Activated CD8-positive, alpha-beta memory T cell treated with anti-CD3 and anti-CD28 coated beads for 36 hours (primary cell): ENCODE measurements at places on chromosomes 3 and 15. TPM values are rescaled to one million over a fixed set of nuclear protein-coding genes. Genes with fewer than 3 reads are reported as not detected.

REC114 gene
- total RNA-seq: not detected

GPX1 gene
- total RNA-seq: 217 TPM

APOD gene
- total RNA-seq: not detected

TMCO5A gene
- not detected for total RNA-seq

CSNK1G1 gene
- 21.6 TPM for total RNA-seq

C3orf49 gene
- not detected for total RNA-seq

TMEM43 gene
- total RNA-seq: 40.3 TPM

TRMT10C gene
- 74.6 TPM for total RNA-seq

PRR20G gene
- total RNA-seq: not detected

CHL1 gene
- total RNA-seq: not detected

TERB2 gene
- not detected for total RNA-seq

ACTC1 gene
- not detected for total RNA-seq

EFHB gene
- total RNA-seq: 0.55 TPM

SCN11A gene
- total RNA-seq: 0.04 TPM

SERPINI2 gene
- total RNA-seq: not detected

ASB14 gene
- total RNA-seq: not detected

ECE2 gene
- not detected for total RNA-seq

SEMA3F gene
- total RNA-seq: 0.10 TPM

NTRK3 gene
- total RNA-seq: not detected

PAQR5 gene
- not detected for total RNA-seq
